T-helper 22 cell (primary cell): ENCODE measurements at places on chromosomes 6 and 20.

- no peak for DNase-seq
Measured at GRCh38 chr6:122609881-122610689, at the start of gene PKIB. TSS of gene PKIB (plus strand) at chr6:122610405. CDS start at chr6:122717795, 107,390 bp downstream.

GRCh38 chr6:16413399-16413798 is 175.0 kb downstream of the GMPR start:
- peak; percentile 29 for DNase-seq

DNA sequence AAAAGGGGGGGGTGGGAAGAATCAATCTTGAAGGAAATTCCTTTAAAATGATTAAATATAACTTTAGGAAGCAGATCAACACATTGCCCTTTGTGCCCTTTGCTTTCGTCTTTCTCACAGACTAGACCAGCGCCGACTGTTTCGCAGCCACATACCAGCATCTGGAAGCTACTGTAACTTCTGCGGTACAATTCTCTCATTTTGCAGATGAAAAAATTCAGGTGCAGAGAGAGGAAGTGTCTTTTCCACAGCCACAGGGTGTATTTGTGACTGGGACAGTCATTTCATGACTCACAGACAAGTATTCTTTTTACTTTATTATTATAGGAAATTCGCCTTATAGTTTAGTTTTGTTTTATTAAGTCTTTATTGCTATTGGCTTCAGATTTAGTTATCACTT is 84.2 kb downstream of the UST start:
- peak; percentile 5 for DNase-seq

DNA sequence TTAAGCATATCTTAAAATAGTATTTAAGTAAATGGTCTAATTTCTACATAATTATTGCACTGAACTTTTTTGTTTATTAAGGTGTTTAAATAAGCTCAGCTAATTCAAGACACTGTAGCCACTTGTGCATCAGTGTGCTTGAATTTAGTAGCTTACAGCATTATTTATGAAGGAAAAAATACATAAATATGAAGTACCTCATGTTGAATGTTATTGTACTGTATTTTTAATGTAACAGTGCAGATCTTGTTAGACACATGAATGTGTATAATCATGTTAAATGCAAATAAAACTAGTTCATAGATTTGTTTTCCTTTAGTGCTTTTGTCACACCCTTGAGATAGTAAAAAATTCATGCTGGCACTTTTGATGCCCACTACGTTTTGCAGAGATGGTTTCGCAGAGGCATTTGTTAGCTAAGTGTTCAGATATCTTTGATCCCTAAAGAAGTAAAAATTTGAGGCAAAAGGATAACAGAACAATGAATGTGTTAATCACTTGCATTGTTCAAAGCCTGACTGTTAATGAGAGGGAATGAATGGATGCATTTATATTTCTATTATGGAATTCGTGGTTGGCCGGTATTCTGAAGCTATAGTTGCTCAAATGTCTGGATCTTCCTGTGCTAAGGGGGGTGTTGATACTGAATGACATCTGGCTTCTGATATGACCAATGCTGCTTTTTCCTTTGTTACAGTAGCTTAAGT is 8.8 kb downstream of the BTBD3 start:
- DNase-seq, result no peak

DNA sequence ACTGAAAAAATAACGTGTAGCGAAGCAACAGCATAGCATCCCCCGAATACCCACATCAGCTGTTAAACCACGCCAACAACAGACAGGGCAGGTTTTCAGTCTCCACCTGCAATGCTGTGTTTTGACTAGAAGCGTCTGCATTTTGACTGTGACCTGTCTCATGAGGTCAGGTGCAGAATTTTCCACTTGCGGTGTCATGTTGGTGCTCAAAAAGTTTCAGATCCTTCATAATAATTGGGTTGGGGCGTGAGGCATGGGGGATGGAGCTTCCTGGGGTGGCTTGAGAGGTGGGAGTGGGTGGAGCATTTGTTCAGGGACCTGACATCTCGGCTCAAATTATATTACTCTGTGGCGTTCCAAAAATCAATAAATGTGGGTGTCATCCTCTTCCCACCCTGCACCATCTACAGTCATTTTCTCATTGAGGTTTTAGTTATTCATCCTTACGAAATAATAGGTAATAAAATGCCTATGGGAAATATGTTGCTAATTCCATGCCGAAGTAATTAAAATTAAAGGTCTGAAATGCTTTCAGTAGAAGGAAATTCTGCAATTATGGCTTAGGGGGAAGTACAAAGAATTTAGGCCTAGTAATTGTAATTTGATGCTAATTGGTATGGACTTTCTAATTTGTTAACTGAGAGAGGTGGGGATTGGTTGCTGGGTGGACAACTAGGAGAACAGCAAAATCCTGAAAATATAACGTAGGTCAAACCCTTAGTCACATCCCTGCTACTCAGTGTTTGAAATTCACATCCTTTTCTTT is 81.0 kb downstream of the TIAM2 start:
- DNase-seq, result no peak

- no peak for DNase-seq
Measured at GRCh38 chr6:16773362-16773761, 12.1 kb upstream of the ATXN1 start.

- DNase-seq, result no peak
Measured at GRCh38 chr6:166905505-166906134, 50.7 kb downstream of the RNASET2 start.

DNA sequence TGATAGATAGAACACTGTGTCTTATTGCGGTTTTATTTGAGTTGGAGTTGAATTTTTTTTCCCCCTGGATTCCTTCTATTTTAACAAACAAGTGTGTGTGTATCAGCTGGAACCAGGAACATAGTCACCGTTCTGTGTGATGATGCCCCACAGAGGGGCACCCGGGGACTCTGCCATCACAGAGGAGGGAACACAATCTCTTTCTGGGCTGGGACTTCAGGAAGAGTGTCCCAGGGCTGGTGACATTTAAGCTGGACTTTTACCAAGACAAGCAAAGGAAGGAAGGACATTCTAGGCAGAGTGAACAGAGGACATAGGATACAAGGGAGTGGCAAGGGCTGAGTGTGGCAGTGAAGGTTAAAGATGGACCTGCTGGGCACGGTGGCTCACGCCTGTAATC is 33.2 kb downstream of the TAF8 start:
- no peak for DNase-seq

GRCh38 chr6:46933751-46934150 is 12.0 kb upstream of the ADGRF5 start:
- no peak for DNase-seq

DNA sequence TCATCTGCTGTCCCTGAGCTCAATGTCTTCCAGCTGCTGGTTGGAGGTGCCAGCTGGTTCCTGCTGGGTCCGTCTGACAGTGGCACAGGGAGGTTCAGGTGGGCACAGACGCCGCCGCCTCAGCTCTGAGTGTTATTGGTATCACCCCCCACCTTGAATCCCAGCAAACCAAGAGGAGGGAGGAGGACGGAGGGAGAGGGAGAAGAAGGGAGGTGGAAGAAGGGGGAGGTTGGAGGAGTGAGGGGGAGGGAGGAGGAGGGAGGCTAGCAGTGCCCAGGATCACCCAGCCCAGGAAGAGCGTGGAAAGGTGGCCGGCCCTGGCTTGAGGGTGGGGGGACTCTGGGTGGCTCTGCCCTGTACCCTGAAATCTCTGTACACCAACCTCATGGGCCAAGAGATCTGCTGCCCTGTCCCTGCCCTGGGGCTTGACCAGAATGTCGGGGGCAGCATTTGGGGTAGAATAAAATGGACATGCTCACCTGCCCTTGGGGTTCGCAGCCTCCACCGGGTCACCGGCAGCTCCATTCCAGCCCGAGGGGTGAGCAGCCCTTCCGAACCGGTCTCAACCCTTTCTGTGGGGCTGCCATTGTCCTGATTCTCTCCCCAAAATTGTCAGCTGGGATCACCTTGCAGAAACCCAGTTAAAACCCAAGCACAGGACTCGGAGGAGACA is 17.1 kb downstream of the NTSR1 start:
- DNase-seq, result no peak

DNA sequence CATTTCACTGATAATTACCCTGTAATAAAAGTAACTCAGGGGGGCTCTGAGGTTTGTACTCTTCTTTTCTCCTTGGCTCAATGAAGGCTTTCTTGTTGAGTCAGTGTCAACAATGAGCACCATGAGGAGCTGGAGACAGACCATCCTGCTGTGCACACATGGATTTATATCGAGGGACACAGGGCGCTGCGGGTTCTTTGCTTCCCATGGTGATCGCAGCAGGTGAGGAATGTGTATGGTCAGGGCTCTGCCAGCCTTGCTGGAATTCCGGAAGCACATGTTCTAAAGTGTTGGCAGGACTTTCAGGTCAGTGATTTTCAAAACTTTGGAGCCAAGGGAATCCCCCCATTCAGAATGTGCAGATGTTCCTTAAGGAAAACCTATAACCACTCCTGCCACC is 27.1 kb downstream of the SMOC2 start:
- no peak for DNase-seq

DNA sequence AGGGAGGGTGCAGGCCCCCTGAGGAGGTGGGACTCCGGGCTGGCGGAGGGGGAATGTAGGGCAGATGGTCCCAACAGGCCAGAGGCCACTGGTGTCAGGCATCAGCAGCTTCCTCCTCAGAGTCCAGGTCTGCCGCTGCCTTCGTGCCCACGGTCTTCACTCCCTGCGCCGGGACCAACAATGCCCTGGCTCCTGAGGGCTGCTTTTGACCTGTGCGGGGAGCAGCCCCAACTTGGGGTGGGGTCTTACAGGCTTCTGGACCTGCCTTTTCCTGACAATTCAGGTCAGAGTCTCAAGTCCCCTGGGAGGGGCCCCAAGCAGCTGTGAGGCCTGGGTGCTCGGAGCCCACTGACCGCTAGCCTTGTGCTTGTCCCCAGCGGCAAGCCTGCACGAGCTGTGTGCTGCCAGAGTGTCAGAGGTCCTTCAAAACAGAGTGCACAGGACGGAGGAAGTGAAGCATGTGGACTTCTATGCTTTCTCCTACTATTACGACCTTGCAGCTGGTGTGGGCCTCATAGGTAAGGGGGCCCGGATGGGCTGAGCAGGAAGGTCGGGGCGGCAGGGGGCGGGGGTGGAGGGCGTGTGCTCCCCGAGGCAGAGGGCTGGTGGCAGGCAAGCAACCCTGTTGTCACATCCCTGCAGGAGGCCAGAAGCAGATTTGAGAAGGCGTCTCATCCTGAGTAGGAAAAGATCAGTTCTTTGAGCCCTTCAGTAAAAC is 25.3 kb upstream of the PYGB start:
- no peak for DNase-seq

DNA sequence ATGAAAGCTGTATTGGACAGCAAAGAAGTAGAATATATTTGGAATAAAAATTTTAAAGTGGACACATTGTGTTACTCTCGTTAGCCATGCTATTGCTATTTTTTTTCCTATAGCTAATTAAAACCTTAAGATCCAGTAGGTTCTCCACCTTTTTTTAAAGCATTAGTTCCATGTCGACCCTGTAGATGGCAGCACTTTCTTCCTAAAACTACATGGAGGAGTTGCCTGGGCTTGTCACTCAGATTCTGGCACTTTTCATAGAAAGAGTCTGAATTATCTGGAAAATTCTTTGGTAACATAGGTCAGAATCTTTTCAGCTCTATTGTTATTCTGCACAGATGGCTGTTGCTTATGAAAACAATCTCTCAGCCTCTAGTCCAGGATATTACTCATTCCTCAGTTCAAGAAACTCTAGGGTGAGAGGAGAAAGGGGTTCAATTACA is 42.0 kb upstream of the ESR1 start:
- DNase-seq, result no peak

DNA sequence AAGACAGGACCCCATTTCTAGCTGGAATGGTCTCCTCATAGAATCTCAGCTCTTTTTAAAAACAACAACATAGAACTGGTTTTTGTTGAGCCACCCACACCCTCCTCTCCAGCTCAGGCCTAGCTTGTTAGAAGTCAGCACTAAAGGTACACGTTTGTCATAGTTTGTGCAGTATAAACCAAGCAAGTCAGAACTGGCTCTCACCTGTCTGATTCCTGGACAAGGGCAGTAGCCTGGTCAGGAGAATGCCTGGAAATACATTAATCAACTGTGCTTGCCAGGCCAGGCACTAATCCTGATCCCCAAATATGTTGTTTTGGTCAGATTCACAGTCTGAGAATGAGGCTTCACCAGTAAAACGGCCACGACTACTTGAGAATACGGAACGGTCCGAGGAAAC is 296.7 kb downstream of the ZFAND3 start:
- DNase-seq, result no peak

DNA sequence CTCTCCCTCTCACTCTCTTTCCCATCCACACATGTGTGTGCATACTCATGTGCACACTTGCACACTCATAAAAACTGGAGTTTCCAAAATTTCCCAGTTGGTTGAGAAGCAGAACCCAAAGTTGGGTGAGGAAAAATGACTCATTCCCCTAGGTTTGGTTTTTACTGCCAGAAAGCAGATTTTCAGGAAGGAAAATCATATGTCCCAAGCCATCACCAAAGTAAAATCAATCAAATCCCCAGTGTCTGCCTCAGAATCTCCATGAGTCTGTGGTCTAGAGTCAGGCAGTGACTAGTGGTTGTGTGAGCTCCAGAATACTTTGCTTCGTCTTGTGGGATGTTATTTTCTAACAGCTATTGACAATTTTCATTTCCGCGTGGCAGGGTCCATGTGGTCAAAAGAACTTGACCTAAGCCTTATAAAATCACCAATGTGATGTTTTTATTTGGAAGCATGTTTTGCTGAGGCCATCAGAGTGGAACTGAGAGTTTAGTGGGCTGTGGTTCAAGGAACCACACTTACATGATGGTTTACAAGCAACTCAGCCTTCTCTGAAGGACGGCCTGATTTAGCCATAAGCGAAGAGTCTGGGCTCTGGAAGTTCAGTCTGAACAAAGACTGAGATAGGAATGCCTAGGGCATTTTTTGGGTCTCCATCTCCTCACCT is 81.9 kb upstream of the CCN6 start:
- no peak for DNase-seq

- no peak for DNase-seq
Measured at GRCh38 chr20:5356941-5357340, 40.2 kb upstream of the PROKR2 start.

GRCh38 chr6:119355157-119355556 is 5.6 kb upstream of the MAN1A1 start:
- no peak for DNase-seq

GRCh38 chr6:113185299-113185698 is 671.8 kb upstream of the MARCKS start:
- no peak for DNase-seq

DNA sequence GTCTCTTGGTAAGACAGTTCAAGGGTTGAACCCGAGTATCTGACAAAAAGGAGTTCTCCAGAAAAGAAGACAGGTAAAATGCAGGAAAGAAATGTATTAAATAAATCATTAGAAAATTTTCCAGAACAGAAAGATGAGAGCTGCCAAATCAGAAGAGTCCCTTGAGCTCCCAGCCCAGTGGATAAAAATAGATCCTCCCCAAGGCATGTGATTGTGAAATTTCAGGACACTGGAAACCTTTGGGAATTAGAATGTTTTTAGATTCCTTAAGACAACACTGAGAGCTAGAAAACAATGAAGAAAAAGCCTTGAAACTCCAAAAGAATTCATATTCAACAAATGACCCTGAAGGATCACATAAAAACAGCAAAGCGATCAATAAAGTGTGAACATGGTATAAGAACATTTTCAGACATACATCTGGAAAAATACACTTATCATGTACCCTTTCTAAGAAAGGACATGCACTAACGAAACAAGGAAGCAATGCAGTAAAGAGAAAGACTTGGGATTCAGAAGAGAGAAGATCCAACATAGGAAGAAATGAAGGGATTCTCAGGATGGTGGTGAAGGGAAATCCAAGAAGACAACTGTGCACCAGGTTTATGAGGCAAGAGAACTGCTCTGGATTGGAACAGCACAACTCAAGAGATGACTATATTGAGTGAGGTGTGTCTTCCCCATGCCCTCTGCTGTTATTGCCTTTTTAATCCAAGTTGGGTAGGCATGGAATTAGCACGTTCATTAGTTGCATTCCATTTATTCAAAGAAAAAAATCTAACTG is 390.4 kb downstream of the SYNE1 start:
- DNase-seq, result no peak
